Naive thymus-derived CD4-positive, alpha-beta T cell (primary cell): ENCODE measurements at places on chromosomes 12 and 14. TPM values are rescaled to one million over a fixed set of nuclear protein-coding genes. Genes with fewer than 3 reads are reported as not detected.

- no peaks in the 10 kb centered on the region for H3K36me3 ChIP-seq
- no peak for DNase-seq
- H3K27ac ChIP-seq, result no peak overlapping the region
Measured at GRCh38 chr14:37196604-37197420, 925 bp upstream of the MIPOL1 start.

The AHSA1 gene
- total RNA-seq, result 176 and 197 TPM in 2 replicates

The CYP46A1 gene
- total RNA-seq, result not detected in 2 replicates

The NABP2 gene
- total RNA-seq, result 56.2 and 61.2 TPM in 2 replicates

The GDF3 gene
- total RNA-seq, result not detected
